HEK293T (cell line): ENCODE measurements at places on chromosomes 2 and 18.

DNA sequence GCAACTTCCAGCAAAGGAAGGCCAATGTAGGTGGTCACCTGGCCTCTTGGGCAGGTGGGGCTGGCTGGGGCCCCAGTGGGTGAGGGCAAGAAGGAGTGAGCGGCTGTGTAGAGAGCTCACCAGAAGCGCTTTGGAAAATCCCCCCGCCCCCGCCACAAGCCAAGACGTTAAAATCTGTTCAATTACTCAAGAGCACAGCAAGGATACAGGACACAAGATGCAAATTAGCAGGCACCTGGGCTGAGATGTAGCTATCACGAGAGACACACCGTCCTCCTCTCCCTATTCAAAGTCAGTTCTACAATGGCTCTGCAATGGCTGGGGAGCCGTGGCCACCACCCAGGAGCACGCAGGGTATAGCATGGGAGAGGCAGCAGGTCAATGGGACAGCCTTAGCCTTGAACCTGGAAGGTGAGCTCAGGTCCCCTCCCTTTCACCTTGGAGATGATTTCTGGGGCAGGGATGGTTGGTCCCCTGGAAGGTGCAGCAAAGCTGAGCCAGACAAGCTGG lies 38.5 kb upstream of the GPR17 start:
- no peak for DNase-seq

GRCh38 chr2:143300536-143300935 lies 171.3 kb downstream of the ARHGAP15 start:
- DNase-seq: no peak

- DNase-seq: no peak
Observed at GRCh38 chr2:154882725-154883124, 184.2 kb downstream of the KCNJ3 start.

DNA sequence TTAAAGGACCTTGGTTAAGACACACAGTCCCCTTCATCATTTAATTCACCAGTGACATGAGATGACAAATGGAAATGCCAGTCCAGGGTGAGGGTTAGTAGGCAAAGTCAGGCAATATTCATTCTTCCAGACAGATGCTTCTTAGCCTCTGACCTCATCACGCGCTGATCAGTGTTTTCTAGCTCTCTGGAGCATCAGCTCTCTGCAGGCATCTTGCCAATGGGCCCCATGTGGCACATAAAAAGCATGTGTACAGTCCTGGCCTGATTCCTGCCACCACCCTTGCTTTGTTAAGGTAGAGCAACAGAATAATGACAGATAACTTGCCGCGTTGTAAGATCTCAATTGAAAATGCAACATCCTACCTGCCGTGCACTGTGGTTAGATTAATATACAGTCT lies 20.3 kb upstream of the NPAS2 start:
- DNase-seq: no peak

DNA sequence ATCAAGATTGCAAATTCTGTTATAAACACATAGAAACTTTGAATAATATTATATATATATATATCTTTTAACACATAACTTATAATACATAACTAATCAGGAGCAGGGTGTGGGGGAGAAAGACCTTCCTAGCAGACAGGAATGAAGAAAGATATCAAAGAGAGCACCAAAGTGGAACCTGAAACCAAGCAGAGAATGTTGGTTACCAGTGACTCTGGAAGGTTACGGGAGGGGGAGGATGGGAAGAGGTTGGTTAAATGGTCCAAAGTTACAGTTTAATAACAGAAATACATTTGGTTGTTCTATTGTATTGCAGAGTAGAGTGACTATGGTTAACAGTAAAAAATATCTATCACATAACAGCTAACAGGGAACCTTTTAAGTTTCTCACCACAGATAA lies 366.7 kb downstream of the LRRTM4 start:
- DNase-seq: no peak
